ENCODE measurements at places on chromosomes 3 and 15.

- no peak for DNase-seq
These were observed 48.4 kb downstream of the IDH2 start for GRCh38 chr15:90053685-90054466.

GRCh38 chr3:127889461-127889863 lies 25.6 kb upstream of the KBTBD12 start:
- no peak for DNase-seq

GRCh38 chr3:159258934-159259333 lies 457.1 kb downstream of the MFSD1 start:
- DNase-seq, result no peak

DNA sequence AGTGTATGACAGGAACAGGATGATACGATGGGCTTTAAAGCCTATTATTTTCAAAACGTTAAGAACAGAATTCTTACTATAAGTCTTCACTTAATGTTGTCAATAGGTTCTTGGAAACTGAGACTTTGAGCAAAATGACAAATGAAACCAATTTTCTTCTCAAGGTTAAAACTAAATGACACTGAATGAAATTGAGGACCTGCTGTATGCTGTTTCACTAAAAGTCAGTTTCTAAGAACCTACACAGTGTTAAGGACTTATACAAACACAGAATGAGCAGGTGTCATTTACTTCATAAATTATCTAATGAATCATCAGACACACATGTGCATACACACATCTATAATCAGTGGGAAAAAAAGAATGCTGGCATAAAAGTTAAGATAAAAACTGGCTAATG lies 106.9 kb downstream of the RFTN1 start:
- no peak for DNase-seq

DNA sequence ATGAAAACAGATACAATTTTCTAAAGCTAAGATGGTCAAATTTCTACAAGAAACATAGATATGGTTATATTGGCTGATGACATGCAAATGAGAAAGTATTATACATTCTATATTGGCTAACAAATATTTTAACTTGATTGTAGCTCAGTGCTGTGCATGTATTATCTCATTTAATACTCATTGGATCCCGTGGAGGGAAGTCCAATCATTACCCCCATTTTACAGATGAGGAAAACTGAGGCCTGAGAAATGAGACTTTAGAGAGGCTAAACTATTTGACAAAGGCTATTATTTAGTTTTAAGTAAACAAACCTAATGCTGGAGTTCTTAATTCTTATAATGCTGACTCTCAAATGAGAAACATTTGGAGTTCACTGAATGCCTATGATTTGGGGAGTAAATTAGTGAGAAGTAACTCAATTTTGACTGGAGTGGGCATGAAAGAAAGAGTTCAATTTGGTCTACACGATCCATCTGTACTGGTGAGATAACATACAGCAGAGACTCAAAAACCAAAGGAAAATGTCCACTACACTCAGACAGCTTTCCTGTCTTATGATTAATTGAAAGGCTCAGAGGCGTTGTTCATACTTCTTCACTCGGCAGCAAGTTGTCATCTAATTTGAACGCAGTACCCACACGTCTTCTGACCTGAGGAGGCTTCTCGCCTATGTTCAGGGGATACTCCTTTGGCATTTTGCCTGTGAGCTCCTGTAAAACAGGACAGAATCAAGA lies 72.2 kb upstream of the LMOD3 start:
- DNase-seq, result no peak

DNA sequence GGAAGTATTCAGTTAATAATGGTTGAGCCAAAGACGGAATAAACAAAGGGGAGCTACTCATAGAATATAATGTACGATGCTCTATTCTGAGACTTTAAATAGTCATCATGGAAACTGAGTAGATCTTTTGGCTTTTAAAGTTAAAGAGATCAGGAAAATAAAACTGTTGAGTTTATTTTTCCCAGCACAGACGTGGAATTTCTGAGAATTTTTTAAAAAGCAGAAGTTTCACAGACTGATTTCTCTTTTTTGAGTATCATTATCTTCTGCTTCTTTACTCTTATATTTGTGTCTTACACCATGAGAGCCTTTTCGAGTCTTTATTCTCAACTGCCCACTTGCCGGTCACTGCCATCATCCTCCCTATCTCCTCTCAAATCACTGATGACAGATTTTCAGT lies 13.2 kb downstream of the P2RY14 start:
- DNase-seq, result no peak

GRCh38 chr15:85312929-85313331 lies 67.5 kb upstream of the AKAP13 start:
- DNase-seq, result no peak

Measured in globus pallidus (tissue), 1 donor.